ENCODE measurements at places on chromosomes 3 and 15. TPM values are rescaled to one million over a fixed set of nuclear protein-coding genes. Genes with fewer than 3 reads are reported as not detected.

GLDN gene
- total RNA-seq = 7.3 TPM

RSL24D1 gene
- total RNA-seq = 92.4 TPM

GOLGA6L7 gene
- not detected for total RNA-seq

SLCO3A1 gene
- 14.1 TPM for total RNA-seq

SLC9C1 gene
- 0.48 TPM for total RNA-seq

DNA sequence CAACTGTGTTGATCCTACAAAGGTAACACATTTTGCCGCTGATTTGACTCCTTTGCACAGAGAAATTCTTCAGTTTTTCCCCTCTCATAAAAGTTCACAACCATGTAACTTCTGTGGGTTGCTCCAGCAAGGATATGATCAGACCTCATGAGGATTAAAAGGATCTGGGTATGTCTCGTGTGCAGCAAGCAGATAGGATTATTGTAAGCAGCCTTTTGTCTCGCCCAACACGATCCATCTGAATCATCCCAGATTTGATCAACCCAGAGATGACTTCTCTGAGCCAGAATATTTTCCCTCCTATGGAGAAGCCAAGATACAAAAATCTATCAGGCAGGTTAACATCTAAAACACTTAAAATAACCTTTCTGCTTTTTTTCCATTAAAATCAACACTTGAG is 12.8 kb upstream of the BNIP2 start:
- no peak for DNase-seq

DNA sequence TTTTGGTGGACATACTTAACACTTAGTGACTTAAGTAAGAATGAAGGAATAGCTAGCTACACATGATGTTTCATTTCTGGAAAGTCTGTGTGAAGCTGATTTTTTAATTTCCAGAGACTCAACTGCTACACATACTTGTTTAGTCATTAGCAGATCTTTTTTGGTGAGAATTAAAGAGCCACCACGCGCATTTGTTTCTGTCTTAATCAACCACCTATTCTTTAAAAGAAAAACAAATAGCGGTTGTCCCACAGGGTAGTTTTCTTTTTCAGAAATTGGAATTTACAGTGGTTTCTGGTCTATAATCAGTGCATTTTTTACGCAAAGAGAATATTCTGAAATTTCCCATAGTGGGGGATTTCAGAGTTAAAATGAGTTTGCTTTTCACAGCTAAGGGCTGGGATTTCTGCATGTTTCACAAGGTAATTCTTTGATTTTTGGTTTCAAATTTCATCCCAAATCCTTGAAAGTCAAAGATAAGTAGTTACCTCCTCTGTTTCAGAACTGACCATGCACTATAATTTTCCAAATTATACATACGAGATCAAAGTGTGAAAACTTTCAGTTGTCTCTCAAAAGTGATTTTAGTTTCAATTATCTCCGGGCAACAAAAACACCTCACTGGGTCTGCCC is 631.0 kb upstream of the GRM7 start:
- no peak for DNase-seq

DNA sequence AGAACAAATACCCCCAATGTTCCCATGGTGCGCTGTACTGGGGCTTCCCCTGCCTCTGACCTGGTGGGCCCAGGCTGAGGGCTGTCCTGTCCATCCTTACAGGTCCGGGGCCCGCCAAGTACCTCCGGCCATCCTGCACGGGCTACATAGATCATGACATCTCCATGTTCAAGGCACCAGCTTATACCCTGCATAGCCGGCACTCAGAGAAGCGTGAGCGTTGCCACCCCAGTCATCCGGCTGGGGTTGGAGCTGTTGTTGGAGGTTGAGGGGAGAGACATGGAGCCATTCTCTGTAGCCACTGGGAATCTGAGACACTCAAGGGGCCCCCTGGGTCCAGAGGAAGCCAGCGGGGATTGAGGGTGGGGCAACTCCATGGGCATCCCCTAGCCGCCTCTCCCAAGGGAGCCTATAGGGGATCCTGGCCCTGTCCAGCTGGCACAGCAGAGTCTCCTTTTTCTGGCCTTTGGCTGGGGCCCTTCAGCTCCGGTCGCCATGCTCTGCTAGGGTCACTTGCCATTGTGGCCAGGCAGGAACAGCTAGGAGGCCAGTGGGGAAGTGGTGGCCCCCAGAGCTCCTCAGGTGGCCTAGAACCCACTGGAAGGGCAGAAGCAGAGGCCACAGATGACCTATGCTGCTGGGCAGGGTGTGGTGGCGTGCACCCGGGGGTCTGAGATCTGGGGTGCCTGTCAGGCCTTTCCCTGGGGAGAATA is 12.5 kb upstream of the CSPG4 start:
- DNase-seq = peak; percentile 42

- no peak for DNase-seq
Measured at GRCh38 chr3:32239307-32240158, 1.1 kb downstream of the CMTM8 start.

GRCh38 chr15:80480171-80480811 is 76.1 kb downstream of the ARNT2 start:
- no peak for DNase-seq

GRCh38 chr3:191085091-191085490 is 114.0 kb upstream of the OSTN start:
- no peak for DNase-seq

- DNase-seq = no peak
Measured at GRCh38 chr3:27559835-27560234, 75.7 kb upstream of the SLC4A7 start.

DNA sequence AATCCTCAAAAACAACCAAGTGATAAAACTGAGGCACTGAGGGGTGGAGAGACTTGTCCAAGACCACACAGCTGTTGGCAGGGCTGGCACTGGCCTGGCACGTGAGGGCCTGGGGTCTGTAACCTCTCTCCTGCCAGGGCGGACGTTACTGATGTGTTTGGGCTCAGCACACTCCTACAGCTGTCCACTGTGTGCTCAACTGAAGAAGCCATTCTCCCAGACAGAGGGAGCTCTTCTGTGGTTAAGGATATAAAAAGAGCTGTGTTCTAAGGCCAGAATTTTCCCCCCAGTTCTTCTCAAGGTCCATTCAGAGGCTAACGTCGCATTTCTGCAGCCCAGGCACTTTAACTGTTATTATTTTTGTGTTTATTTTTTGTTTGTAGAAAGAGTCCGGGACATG is 429.0 kb upstream of the ATP11B start:
- DNase-seq = no peak

GRCh38 chr15:27327467-27328025 is 356.6 kb downstream of the GABRG3 start:
- DNase-seq = no peak

GRCh38 chr15:53009093-53009492 is 219.0 kb upstream of the ONECUT1 start:
- DNase-seq = no peak

DNA sequence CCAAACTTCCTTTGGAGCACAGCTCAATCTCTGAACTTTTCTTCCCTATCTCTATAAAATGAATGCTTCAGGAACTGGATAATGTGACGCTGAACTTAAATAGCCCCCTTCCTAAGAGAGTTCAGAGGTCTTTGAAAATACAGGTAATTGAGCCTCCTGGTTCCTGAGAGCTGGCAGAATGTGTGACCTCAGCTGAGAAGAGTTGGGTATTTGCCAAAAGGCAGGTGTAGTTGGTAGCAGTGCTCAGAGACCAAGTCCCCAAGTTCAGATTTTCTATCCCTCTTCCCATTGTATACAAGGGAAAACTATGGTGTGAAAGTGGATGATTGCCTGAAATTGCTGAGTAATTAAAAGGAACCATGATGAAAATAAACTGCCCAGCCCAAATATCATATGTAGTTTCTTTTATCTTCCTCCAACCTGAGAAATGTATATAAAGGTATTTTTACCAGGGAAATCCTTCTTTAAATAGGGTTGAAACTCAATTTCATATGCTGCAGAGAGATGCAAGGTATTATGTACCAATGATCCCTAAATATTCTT is 154.6 kb upstream of the ICE2 start:
- DNase-seq = no peak
